ENCODE measurements at places on chromosomes 3 and 15.

- DNase-seq = peak; percentile 33
These were observed 4.6 kb downstream of the GP9 start for GRCh38 chr3:129065016-129065719.

DNA sequence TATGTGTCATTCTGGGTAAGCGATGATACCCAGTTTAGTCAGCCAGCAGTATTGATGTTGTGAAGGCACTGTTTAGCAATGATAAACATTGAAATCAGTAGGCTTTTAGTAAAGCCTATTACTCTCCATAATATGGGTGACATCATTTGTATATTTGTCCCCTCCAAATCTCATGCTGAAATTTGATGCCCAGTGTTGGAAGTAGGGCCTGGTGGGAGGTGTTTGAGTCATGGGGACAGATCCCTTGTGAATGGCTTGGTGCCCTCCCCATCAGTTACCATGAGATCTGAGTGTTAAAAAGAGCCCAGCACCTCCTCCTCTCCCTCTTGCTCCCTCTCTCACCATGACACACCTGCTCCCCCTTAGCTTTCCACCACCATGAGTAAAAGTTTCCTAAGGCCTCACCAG, 31.4 kb upstream of the FAN1 start:
- no peak for DNase-seq

GRCh38 chr3:59796456-59796855, 746.6 kb upstream of the CFAP20DC start:
- no peak for DNase-seq

DNA sequence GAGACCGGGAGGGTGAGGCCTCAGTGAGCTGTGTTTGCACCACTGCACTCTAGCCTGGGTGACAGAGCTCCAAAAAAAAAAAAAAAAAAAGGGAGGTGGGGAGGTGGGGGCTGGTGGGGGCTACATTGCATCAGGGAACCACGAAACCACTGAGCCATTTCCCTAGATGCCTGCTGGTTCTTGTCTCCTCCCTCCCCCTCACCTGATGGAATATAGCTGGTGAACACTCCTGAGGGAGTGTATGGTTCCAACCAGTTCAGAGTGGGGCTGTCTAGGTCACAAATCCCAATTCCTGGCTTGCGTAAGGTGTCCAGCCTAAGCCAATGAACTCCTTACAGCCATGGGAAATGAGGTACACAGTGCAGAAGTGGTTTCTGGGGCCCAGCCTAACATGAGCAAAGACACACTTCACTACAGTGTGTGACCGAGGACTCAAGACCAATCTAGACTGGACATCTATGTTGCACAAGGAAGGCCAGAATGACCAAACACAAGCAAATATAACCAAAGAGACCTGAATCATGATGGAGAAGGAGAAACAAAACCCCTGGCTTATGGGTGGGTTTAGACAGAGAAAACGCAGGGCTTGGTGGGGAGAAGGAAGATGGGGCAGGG, 39.1 kb upstream of the OSBPL11 start:
- DNase-seq = no peak

- no peak for DNase-seq
These were observed 705 bp downstream of the TMPRSS7 start for GRCh38 chr3:112035241-112035640.

GRCh38 chr3:135891121-135891520, 74.4 kb upstream of the PPP2R3A start:
- no peak for DNase-seq

- no peak for DNase-seq
These were observed 41.2 kb downstream of the PARP15 start for GRCh38 chr3:122618614-122619013.

- peak; percentile 68 for DNase-seq
These were observed 17.7 kb downstream of the VILL start for GRCh38 chr3:38008191-38008701.

DNA sequence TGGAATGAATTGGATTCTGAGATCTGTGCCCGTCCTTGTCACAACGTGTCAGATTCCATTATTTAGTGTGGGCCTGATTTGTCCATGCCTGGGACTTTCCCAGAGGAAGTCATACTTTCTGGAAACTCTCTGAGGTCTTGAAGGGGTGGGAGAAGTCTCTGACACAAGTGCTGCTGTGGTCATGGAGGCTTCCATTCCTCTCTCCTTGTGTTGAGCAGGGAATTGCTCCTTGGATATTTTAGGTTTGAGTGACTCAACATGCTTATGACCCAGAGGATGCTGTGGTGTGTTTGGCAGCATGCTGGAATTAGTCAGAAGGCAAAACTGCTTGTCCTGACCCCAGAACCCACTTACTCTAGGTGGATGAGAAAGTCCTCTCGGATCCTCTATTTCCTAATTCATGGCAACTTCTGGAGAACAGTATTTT, 132.1 kb downstream of the LPP start:
- no peak for DNase-seq

- DNase-seq = no peak
These were observed 27.3 kb upstream of the GPR160 start for GRCh38 chr3:170010498-170010897.

DNA sequence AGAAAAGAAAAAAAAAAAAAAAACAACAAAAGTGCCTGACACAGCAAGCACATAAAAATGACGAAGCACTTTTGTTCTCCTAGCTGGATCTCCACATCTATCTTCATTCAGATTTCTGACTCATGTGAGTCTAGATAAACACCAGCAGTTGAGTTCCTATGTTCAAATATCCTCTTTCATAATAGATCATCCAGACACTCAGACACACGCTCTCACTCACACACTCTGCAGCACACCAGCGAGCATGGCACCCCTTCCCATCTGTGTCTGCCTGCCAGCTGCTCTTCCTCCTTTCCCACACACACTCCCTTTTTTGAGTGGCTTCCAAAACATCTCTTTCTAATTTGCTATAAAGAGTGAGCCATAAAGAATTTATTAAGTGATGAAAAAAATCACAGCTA, 19.8 kb upstream of the CELF6 start:
- no peak for DNase-seq

DNA sequence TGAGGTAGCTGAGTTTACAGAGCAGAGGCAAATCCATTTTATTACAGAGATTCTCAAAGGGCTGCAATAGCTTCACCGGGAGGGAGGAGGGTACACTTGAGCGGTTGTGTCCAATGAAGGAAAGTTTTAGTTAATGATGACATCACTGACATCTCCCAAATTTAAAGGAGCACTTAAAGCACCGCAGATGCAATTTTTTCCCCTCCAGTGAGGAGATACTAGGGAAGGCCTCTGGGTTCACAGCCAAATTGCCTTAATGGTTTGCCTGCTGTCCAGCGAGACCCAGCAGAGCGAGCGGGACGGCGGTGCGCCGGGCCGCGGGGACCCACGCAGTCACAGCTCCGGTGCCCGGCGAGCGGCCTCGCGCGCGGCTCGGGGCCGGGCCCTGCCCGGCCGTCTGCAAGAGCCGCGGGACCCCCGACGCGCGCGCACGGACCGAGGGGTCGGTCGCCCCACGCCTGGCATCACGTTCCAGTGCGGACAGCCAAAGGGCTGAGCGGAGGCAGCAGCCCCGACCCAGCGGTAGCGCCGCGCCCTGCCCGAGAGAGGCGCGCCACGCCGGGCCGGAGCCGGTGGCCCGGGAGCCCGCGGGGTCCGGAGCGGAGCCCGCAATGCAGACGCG, 160.5 kb upstream of the CHRNA7 start:
- DNase-seq = peak; percentile 87

DNA sequence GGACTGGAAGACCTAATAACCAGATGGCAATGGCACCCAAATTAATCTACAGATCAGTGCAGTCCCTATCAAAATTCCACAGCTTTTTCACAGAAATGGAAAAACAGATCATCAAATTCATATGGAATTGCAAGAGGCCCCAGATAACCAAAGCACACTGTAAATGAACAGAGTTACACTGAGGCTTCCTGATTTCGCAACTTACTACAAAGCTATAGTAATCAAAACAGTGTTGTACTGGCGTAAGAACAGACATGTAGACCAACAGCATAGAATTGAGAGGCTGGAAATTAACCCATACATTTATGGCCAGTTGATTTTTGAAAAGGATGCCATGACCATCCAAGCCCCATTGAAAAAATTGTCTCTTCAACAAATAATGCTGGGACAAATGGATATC, 16.2 kb downstream of the XPC start:
- DNase-seq = no peak

DNA sequence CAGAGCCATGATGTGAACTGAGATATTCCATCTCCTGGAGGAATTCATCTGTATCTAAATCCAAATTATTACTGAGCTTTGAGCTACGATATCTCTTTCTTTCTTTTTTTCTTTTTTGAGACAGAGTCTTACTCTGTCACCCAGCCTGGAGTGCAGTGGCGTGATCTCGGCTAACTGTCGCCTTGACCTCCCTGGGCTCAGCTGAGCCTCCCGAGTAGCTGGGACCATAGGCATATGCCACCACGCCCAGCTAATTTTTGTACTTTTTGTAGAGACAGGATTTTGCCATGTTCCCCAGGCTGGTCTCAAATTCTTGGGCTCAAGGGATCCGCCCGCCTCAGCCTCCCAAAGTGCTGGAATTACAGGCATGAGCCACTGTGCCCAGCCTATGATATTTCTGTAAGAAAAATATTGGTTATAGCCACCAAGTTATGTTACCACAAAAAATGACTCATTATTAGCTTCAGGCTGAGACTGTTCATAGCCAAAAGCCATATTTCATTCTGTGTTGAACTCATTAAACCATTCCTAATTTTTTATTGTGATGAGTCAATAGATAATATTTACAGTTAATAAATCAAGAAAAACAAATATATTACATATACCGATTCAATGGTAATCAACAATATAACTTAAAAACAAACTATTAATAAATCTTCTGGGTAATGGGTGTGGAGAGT, 27.1 kb upstream of the SLC30A4 start:
- DNase-seq = no peak

- no peak for DNase-seq
These were observed 249.0 kb downstream of the AGBL1 start for GRCh38 chr15:86328658-86329057.

GRCh38 chr15:63595065-63595464, 2.1 kb upstream of the FBXL22 start:
- DNase-seq = no peak

- no peak for DNase-seq
These were observed 387.6 kb upstream of the RGMA start for GRCh38 chr15:93476491-93477177.

- no peak for DNase-seq
These were observed 54.3 kb downstream of the IL20RB start for GRCh38 chr3:137012097-137012501.

DNA sequence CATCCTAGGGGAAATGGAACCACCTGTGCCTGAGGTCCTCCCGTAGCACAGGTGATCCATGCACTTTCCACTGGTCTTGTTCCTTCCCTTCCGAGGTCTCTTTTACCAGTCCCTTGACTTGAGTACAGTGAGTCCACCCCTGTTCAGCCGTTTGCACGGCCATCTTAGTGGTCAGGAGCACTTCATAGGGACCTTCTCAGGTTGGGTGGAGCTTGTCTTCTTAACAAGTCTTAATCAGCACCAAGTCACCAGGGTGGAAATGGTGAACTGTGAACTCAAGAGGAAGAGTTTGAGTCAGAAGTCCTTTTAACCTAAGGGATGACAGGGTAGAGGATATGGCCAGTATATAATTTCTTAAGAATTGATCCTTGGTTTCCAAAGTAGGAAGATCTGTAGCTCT, 21.4 kb downstream of the ARL8B start:
- DNase-seq = no peak

- peak; percentile 72 for DNase-seq
These were observed 70.8 kb upstream of the KLF13 start for GRCh38 chr15:31255732-31256377.

GRCh38 chr3:177893331-177893730, 642.9 kb upstream of the KCNMB2 start:
- DNase-seq = no peak

- DNase-seq = no peak
These were observed 49.1 kb downstream of the CYP19A1 start for GRCh38 chr15:51289290-51289689.

DNA sequence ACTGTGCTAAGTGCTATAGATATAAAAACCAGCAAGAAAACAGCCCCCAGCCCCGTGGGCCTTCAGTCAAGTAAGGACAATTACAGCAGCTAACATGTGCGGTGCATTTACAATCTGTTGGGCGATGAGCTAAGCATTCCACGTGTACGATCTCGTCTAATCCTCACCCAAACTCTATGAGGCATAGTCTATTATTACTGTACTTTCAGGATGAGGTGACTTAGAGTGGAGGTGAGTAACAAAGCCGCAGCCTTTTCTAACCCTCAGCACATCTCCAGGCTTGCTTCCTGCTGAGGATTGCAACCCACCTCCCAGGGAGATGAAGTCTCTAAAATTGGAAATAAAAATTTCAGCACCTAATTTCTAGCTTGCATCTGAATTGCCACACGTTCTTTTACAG, 53.2 kb upstream of the MCF2L2 start:
- no peak for DNase-seq

DNA sequence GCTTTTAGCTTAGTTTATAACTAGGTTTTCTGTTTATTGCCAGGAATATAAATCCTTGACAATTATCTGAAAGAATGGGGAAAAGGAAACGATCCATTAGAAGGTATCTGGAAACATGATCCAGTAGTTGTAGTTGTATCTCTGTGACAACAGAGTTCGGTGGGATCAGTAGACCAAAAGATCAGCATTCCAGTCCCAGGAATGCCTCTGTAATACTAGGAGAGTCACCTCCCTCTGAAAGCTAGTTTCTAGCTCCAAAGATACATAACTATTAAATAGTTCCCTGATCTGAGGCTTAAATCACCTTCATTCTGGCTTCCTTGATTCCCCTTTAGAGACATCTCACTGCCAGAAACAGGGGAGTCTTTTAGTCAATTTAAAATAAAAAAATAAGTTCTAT, 34.1 kb downstream of the MB21D2 start:
- no peak for DNase-seq

DNA sequence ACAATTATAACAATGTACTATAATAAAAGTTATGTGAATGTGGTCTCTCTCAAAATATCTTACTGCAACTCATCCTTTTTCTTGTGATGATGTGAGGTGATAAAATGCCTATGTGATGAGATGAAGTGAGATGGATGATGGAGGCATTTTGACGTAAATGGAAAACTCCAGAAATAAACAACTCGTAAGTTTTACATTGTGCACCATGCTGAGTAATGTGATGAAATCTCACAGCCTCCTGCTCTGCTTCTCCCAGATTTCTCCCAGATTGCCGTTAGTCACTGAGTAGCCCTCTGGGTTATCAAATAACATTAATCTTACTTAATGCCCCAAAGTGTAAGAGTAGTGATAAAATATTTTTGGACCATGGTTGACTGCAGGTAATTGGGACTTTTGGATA, 64.8 kb upstream of the SLCO2A1 start:
- no peak for DNase-seq

DNA sequence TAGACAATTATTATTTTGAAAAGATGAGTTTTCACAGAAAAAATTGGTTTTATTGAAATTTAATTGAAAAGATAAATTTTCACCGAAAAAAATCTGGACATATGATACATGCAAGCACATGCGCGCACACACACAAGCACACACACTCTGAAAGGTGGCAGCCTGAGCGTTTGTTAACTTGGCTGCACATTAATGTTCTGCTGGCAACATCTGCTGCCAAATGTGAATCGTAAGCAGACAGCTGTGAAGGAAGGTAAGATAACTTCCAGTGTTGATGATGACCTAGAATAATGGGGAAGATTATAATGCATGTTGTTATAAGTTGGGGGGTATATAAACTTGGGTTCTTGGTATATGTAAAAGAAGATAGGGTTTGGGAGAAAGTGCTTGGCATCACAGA, 18.4 kb upstream of the CMTM7 start:
- no peak for DNase-seq

All from spleen (tissue), 13 donors.